Activated naive CD8-positive, alpha-beta T cell treated with anti-CD3 and anti-CD28 coated beads, Interleukin-2, amount 50 U/mL, for 16 hours (primary cell): ENCODE measurements at places on chromosomes 5 and 9.
A peak's percentile ranks its signal among the peaks of the same experiment; 100 is the strongest.

DNA sequence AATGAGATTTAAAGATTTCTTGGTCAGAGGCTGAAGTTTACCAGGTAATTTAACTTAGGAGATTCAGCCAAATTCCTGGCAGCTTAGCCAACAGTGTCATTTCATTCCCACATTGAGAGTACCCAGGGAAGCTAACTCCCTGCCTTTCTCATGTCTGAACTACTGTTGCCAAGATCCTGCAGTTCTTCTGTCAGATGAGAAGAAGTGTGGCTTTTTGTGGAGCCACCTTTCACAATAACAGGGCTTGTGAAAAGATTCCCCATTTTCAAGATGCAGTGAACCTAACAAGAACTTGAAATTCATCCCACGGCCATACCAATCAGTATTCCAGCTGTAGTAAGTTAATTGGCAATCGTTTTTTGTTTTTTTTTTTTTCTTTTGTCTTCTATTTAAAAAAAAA is 176.4 kb downstream of the XRCC4 start:
- DNase-seq = no peak

GRCh38 chr9:18849270-18849669 is 183.7 kb downstream of the SAXO1 start:
- no peak for DNase-seq

DNA sequence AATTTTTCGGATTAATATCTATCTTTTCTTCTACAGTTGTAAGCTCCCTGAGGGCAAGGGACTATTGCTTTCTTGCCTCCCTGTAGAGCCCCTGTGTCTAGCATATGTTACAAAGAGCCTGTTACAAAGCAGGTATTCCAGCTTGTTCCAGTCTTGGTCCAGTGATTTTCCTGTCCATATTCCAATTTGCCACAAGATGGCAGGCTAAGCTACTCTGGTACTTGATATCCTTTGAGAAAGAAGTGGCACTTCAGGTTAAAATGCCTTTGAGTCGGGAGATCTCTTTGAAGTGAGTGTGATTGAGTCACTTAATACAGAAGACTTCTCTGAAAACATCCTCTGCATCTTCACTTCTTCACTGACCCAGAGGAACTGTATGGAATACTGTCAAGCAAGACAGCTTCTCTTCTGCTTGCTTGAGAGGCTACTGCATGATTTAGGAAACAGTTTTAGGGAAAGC is 24.5 kb downstream of the CAVIN4 start:
- no peak for DNase-seq

GRCh38 chr9:7363777-7364477 is 435.7 kb downstream of the DMAC1 start:
- DNase-seq = no peak

- DNase-seq = no peak
These were observed 139.3 kb downstream of the RAB3C start for GRCh38 chr5:58722160-58722559.

DNA sequence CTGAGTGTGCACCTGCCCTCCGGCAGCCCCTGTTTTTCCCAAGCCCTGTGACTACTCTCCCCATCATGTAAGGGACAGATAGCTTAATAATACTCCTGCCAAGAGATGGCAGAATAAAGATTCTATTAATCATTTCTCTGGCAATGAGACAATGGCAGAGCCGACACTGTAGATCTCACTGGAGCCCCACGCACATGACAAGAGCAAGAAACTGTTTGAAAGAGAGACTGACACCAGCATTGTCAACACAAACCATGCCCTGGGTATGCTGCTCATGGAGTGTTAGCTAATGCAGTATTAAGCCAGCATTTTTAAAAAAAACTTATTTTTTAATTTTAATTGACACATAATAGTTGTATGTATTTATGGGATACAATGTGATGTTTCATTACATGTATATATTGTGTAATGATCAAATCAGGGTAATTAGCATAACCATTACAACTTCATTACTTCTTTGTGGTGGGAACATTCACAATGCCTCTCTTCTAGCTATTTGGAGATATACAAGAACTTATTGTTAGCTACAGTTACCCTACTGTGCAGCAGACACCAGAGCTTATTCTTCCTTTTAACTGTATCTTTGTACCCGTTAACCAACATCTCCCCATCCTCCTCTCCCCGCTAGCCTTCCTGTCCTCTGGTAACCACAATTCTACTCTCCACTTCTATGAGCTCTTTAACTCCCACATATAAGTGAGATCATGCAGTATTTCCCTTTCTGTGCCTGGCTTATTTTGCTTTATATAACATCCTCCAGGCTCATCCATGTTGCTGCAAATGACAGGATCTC is 31.5 kb upstream of the SEMA4D start:
- no peak for DNase-seq

DNA sequence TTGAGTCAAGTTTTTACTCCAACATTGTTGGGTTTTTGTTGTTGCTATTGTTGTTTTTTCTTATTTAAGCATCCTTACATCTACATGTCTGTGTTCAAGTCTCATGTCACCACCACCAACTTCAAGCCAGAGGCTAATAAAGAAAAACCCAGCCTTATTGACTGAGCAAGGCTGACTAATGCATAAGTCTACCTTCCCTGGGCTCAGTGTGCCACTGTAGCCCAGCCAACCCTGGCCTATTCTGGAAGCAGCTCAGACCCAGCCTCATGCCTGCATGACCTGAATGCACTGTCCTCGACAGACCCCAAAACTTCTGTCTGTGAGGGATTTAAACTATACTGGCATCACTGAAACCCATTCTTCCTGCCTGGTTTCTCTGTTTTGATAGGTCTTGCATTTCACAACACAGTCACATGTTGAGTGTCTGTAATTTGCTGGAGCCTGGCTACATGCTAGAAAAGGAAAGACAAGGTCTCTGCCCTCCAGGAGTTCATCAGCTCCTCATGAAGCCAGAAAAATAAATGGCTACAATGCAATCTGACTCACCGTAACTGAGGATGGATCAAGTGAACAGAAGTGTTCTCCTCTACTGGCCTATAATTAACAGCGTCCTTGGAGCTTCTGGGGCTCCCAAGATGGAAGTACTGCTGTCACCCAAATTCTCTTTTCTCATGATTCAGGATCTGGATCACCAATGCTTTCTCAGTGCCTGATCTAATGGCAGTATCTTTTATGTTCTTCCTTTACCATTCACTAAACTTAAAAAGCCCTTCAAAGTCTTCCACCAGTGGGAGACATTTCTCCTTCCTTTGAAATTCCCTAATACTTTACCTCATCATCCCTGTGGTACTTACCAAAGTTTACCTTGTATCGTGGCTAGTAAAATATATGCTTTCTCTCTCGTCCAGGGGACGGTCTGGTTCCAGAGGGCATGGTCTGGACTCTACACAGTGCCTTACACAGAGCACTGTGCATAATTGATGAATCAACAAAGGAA is 103.9 kb upstream of the IFNE start:
- no peak for DNase-seq

- no peak for DNase-seq
These were observed 185.0 kb downstream of the DIRAS2 start for GRCh38 chr9:90457386-90458190.

DNA sequence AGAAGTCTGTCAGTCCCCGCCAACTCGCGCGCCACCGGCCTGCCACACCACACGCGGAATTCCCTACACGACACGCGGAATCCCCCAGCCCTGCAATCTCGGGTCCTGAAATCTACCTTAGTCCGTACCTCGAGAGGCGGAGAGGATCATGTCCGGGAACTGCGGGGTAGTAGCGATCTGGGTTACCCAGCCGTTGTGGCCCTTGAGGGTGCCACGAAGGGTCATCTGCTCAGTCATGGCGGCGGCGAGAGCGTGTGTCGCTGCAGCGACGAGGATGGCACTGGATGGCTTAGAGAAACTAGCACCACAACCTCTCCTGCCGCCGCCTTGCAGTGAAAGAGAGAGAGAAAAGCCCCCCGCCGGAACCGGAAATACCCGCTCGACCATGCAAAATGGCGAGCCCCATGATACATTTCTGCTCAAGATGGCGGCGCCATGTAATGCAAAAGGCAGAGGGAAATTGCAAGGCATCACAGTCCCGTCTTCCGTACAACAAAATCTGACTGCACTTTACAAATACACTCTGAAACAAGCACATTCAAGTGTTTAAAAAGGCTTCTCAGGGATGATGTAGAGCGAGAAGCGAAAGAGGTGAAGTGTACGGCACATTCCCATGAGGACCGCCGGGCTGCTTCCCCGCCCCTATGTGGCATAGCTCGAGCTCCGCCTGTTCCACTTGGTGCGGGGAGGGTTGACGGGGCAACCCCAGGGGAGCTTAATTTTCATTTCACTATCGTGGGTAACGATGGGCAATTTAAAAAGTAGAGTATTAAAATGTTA is at the start of gene RACK1:
RACK1 (minus strand) TSS at position 343 of the 780 bp plus-strand sequence; CDS start at position 237, 106 bp downstream.
- DNase-seq = peak; percentile 85

DNA sequence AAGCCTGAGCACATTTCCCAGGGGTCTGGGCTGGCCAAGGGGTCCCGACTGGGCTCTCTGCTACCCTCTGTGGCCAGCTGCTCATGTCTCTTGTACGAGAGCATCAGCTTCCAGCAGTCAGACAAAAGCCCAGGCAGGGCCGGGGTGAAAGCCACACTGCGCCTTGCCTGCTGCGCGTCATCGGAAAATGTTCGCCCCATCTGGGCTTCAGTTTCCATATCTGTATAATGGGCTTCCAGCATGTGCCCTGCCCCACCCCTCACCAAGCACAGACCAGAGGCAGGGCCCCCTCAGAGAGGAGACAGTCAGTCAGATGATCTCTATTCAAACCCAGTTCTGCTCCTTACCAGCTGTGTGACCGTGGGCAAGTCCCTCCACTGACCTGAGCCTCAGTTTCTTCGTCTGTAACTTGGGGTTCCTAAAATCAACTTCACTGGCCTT is 8.0 kb upstream of the GRHPR start:
- DNase-seq = no peak

GRCh38 chr5:139733010-139733688 is 62.5 kb upstream of the PSD2 start:
- DNase-seq = no peak

- DNase-seq = no peak
These were observed 165.5 kb downstream of the SYK start for GRCh38 chr9:90967145-90967538.

- no peak for DNase-seq
These were observed 7.2 kb downstream of the MACROH2A1 start for GRCh38 chr5:135391869-135392255.

- DNase-seq = no peak
These were observed 558.7 kb downstream of the ACTL7B start for GRCh38 chr9:108297073-108297472.

DNA sequence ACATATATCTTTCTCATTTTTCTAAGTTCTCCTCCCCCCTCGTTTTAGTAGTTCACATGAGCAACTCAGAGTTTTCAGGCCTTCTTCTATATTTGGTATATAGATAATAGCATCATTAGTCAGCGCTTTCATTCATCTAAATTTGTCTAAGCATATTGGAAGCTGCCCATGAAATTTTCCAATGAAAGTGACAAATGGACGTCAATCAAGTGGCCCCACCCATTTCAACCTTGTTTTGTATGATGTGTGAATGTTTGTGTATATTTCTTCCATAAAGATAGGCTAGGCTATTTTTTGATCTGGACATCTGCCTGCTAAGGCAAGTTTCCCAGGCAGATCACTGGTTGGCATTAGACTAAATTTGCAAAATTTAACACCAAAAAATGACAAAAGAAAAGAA is 104.0 kb upstream of the SSBP2 start:
- no peak for DNase-seq

GRCh38 chr5:62284946-62285891 is 20.8 kb upstream of the KIF2A start:
- DNase-seq = peak; percentile 4

- DNase-seq = no peak
These were observed 121.1 kb upstream of the IL12B start for GRCh38 chr5:159451197-159452052.

GRCh38 chr5:179585941-179586401 is 35.6 kb downstream of the RUFY1 start:
- DNase-seq = no peak

- no peak for DNase-seq
These were observed 6.2 kb downstream of the PHF2 start for GRCh38 chr9:93582550-93582949.

GRCh38 chr9:121336665-121337064 is 33.4 kb downstream of the STOM start:
- no peak for DNase-seq

- no peak for DNase-seq
These were observed 9.9 kb upstream of the HMCN2 start for GRCh38 chr9:130255631-130256134.

DNA sequence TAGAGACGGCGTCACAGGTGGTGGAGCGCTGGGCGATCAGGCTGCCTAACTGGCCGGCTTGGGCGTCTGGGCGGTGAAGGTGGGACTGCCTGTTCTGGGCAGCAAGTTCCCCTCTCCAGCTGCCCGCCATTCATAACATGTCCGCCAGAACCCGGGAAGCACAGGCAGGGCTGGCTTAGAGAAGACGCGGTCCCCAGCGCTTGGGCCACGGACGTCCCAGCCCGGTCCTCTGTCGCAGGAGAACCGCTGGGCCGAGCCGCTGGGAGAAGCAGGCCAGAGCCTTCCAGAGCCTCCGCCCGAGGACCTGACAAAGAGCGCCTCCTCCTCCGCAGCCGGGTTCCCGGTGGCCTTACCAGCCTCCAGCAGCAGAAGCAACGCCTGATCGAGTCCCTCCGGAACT is 15.2 kb upstream of the HAND1 start:
- DNase-seq = no peak

DNA sequence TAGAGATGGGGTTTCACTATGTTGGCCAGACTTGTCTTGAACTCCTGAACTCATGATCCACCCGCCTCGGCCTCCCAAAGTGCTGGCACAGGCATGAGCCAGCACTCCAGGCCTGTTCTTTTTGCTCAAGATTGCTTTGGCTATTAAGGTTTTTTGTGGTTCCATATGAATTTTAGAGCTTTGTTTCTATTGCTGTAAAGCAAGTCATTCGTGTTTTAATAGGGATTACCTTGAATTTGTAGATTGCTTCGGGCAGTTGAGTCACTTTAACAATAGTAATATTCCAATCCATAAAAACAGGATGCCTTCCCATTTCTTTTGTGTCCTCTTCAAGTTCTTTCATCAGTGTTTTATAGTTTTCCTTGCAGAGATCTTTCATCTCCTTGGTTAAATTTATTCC is 22.1 kb downstream of the C6 start:
- DNase-seq = no peak

DNA sequence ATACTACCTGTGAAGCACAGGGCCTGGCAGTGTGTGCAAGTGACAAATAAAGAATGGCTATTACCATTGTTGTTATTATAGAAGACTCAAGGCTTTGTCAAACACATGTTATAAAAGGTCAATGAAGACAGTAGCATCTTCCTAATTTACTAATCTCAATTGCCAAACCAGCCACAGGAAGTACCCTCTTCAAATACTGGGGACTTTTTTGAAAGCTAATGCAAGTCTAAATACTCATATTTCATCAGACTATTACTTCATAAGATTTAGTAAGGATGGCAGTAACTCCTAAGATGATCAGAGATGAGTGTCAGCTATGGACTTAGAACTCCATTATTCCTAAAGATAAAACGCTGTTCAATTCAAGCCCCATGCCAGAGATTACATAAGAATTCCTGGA is 43.0 kb downstream of the GNAQ start:
- no peak for DNase-seq

DNA sequence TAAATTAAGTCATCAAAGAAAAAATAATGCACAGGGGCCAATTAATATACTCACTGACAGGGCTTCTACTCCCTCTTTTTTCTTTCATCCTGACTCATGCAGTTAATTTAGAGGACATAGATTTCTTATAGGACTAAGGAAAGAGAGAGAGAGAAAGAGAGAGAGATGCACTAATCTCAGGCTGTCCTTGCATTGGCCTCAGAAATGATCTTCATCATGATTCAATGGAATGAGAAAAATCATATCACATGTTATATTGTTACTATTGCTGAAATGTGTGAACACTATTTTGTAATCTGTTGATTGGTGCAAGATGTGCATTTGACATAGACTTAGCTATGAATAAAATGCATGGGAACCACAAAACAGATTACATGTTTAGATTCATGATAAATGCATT is 608.3 kb upstream of the NUDT12 start:
- DNase-seq = no peak
